ENCODE measurements at places on chromosomes 6 and 20. TPM values are rescaled to one million over a fixed set of nuclear protein-coding genes. Genes with fewer than 3 reads are reported as not detected.

- no peak for DNase-seq
Observed at GRCh38 chr6:138468320-138469015, 30.8 kb downstream of the NHSL1 start.

- peak; percentile 78 for DNase-seq
Observed at GRCh38 chr20:43840382-43841070, 74.1 kb upstream of the TOX2 start.

GRCh38 chr6:68226460-68226859 lies 408.6 kb upstream of the ADGRB3 start:
- DNase-seq, result no peak

GRCh38 chr6:114588726-114589125 lies 245.9 kb upstream of the HS3ST5 start:
- no peak for DNase-seq

DNA sequence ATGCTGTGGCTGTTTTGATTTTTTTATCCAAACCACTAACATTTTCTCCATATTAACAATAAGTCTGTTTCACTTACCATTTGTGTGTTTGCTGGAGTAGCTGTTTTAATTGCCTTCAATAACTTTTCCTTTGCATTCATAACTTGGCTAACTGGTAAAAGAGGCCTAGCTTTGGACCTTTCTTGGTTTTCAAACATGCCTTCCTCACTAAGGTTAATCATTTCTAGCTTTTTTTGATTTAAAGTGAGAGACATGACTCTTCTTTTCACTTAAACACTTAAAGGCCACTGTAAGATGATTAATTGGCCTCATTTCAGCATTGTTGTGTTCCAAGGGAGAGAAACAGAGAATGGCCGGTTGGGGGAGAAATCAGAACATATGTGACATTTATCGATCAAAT lies 2.9 kb downstream of the WFDC12 start:
- no peak for DNase-seq

- DNase-seq, result no peak
Observed at GRCh38 chr6:103874575-103874974, 985.1 kb downstream of the HACE1 start.

DNA sequence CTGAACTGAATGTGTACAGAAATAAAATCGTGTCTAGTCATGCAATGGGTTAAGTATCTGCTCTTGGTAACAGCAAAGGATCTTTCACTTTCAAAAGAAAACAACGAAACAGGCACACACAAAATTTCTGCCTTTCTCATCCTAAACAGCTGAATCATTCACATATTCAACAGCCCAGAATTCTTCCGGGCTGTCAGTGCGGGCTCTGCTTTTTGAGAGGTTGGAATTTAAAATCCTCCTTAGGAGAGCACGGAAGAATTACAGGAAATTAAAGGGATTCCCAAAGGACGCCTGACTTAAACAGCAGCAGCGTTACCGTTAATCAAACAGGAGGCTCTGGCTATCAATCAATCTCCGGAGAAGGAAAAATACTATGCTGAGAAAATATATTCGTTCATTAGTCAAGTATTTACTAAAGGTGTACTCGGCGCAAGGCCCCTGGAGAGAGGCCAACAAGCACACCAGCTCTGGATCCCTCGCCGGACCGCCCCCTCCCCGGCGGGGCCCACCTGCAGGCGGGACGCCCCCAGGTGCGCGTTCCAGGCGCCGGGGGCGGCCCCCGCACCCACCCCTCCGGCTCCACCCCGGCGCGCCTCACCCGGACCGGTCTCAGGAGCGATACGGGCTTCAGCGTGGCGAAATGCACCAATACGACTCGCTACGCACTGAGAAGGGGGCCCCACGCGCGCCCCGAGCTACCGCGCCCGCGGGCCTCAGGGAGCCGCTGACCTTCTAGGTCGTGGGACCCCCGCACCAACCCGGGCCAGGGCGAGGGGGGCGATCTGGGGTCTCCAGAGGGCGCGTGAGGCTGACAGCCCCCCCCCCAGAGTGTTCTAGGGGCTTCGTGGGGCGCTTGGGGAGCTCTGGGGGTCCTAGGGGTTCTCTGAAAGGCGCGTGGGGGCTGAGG lies 1.0 kb downstream of the NAPB start:
- peak; percentile 71 for DNase-seq

DNA sequence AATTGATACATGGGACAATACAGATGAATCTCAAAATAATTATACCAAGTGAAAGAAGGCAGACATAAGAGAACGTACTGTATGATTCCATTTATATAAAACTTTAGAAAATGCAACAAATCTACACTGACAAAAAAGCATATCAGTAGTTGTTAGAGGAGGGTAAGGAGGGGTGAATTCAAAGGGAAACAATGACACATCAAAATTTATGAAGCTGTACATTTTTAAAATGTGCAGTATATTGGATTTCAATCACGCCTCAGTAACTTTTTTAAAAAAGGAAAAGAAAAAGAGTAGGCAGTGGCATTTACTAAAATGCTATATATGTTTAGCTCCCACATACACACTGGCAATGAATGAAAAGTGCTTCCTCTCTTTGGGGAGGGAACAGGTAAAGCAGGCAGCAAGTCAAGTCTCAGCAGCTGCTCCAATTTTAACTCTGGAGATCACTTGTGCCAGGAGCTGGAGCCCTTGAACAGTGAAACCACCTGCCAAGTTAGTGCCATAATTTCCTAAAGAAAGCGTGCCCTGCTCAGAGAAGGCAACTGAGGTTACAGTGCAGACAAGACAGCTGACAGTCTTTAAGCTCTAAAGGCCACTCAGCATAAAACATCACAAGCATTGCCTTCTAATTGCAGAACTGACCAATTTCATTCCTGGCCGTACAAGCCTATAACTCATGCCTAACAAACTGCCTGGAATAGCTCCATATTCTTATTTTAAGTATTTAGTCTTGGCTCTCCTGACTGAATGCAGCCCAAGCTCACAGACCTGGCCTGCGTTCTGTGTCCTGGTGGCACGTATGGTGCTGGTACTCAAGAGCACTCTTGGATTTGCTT lies 10.9 kb downstream of the FKBP1A start:
- DNase-seq, result no peak

GRCh38 chr20:9758752-9759151 lies 80.1 kb downstream of the PAK5 start:
- DNase-seq, result no peak

DNA sequence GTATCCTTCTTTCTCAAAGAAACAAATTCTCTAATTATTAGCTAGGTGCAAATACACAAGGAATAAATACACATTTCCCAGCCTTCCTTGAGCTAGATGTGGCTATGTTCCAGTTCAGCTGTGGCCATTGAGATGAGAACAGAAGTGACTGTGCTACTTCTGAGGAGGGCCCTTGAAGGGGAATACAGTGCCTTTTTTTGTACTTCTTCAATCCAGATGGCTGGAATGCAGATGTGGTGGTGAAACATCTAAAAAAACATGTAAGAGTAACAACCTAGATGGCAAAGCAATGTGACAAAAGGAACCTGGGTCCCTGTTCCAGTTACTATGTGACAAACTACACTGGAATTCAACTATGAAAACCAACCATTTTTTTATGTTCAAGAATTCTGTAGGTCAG lies 115.4 kb upstream of the DST start:
- DNase-seq, result peak; percentile 55

- peak; percentile 52 for DNase-seq
Observed at GRCh38 chr6:139109558-139109957, 25.3 kb upstream of the HECA start.

DNA sequence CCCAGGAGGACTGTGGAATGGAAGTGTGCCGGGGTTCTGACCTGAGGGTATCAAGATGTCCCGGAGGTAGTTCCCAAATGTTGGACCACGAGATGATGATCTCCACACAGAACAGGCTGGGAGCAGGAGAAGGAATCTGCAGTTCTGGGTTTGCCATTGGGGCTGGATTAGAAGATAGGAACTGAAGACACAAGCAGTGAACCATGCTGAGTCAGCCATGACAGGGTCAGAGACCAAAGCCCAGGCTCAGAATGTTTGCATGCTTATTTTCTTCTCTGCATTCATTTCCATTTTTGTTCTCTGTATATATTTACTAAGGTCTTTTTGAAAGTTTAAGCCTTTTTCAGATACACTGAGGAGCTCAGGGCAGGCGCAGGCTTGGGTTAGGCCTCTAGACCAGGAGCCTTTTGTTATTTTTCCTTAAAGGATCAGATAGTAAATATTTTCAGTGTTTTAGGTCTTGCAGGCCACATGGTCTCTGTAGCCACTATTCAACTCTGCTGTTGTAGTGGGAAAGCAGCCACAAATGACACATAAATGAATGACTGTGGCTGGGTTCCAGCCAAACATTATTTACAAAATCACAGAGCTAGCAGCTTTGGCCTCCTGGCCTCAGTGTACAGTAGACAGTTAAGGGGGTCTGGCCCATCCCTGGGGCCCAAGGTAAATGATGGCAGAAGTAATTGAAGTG lies 28.5 kb downstream of the SLC35D3 start:
- DNase-seq, result no peak

GRCh38 chr6:71333697-71334096 lies 45.1 kb downstream of the OGFRL1 start:
- peak; percentile 69 for DNase-seq

DNA sequence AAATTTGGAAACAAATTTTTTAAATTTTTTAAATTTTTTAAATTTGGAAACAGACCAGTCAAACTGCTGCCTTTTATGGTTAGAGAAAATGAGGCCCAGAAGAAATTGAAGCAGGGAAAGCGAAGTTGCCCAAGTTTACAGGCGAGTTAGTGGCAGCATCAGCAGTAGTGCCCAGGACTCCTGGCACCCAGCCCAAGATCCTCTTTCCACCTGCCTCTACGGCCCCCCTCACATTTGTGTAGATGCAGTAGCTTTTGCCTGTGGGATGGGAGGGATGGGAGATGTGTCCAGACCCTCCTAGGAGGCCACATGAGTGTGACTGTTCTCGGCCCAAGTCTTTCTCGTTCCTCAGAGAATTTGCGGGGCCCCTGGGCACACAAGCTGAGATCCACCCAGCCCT lies 49.8 kb downstream of the HNF4A start:
- no peak for DNase-seq

- DNase-seq, result peak; percentile 74
Observed at GRCh38 chr20:64188682-64189529, 24.7 kb downstream of the MYT1 start.

DNA sequence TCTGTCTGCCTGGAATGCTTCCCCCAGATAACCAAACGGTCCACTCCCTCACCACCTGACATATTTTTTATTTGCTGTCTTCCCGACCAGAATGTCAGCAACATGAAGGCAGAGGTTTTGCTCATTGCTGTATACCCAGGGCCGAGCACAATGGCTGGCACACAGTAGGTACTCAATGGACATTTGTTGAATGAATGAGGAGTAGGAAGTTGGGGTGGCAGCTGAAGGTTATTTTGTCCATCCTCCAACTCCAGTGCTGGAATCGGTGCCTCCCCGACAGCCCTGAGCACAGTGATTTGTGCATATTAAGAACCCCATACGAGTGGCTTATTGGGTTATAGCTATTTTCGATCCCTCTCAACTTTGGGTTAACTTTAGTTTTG lies 10.3 kb downstream of the DUSP15 start:
- DNase-seq, result no peak

DNA sequence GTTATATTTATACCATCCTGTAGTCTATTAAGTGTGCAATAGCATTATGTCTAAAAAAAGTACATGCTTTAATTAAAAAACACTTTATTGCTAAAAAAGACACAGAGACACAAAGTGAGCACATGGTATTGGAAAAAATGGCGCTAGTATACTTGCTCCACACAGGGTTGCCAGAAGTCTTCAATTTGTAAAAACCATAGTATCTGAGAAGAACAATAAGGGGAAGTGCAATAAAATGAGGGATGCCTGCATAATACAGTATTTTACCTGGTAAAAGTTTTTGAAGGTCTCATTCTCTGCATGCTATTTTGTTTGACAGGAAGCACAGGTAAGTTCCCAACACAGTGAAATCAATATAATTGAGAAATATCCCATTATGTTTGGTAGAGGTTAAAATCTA lies 1.6 kb downstream of the NOX3 start:
- DNase-seq, result no peak

DNA sequence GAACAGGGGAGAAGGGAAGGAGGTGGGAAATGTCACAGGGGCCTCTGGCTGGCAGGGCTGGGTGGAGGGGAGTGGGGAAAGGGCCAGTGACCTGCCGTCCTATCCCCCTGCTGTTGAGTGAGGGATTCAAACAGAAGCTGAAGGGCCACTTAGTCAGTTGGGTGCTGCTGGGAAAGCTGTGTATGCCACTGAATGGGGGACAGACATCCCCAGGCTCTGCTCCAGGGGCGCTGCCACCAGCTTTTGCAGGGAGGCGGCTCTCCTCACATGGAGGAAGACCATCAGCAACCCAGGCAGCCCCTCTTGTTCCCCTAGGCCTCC lies 50.0 kb downstream of the MDGA1 start:
- no peak for DNase-seq

DNA sequence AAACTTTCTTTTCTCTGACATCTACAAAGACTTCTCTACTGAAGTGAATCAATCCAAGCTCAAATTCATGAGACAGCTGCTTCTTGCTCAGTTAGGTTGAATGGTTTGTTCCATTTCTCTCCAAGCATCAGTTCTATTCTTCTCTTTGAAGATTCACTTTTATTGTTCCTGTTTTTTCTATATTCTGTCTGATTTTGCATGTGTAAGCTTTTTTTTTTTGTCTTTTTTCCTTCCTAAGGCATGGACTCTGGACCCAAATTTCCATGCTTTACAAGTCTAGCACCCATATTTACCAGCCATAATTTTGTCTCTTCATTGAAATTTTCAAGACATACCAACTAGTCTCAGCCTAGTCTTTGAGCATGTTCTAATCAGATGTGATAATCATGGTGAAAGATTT lies 25.9 kb upstream of the STXBP5 start:
- no peak for DNase-seq

DNA sequence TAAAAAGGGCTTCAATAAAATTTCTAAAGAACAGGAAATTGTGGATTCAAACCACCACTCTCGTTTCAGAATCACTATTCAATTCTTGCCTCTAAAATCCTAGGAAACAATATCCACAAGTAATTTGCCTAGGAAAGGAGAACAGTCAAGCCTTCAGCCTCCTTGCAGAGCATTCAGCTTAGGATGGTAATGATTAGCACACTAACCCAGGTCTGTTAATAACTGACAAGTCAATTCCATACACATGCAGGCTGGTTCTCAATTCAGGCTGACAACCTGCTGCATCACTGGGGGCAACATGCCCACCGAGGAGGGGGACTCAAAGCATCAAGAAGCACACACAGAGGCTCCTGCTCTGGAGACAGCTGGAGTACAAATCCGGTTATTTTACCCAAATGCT lies 57.6 kb downstream of the GMDS start:
- DNase-seq, result no peak

RAB23 gene
- 51.2 TPM for total RNA-seq

CST5 gene
- total RNA-seq, result not detected

SNX21 gene
- 59.8 TPM for total RNA-seq

C6orf163 gene
- 0.29 TPM for total RNA-seq

CLVS2 gene
- not detected for total RNA-seq

PAX1 gene
- total RNA-seq, result not detected

TP53TG5 gene
- not detected for total RNA-seq

SLC52A3 gene
- total RNA-seq, result not detected

GPX5 gene
- total RNA-seq, result not detected

C6orf52 gene
- total RNA-seq, result not detected

GOPC gene
- total RNA-seq, result 31.0 TPM

HMGCLL1 gene
- total RNA-seq, result not detected
